NCI-H1105 treated with DMSO at 0.1 percent for 48 hours (cell line): ENCODE measurements at places on chromosomes 11 and 22.
A peak's percentile ranks its signal among the peaks of the same experiment; 100 is the strongest.

DNA sequence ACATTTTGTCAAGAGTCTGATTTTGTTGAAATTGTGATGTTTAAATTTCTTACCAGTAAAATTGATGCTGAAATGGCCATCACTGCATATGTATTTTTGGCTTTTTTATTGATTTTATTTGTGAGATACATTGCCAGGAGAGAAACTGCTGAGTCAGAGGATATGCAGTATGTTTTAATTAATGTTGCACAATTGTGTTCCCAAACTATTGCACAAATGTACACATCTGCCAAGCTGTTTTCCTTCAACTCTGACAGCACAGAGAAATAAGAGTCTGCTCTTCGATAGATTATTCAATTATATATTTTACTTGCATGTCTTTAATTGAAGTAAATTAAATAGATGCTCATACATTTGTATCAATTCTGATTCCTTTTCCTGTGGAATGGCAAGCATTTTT is 640.2 kb upstream of the LUZP2 start:
- DNase-seq, result no peak

DNA sequence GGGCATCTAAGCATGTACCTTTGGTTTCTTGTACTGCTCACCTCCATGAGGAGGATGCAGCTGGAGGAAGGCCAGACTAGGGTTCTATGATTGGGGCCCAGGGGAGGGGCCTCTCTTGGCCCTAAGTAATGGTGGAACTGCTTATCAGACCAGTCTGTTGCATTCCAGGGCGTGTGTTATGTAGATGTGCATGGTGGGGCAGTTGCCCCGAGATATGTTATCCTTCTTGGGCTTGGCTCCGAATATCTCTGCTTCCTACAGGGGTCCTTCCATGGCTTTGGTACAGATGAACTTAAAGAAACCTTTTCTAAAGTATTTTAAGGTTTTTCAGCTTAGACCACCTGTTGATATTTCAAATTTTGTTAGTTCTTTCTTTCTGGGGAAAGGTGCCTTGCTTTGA is 126.0 kb downstream of the SWAP70 start:
- DNase-seq, result no peak

- DNase-seq, result no peak
These were observed 12.2 kb downstream of the DGCR2 start for GRCh38 chr22:19110064-19110458.

DNA sequence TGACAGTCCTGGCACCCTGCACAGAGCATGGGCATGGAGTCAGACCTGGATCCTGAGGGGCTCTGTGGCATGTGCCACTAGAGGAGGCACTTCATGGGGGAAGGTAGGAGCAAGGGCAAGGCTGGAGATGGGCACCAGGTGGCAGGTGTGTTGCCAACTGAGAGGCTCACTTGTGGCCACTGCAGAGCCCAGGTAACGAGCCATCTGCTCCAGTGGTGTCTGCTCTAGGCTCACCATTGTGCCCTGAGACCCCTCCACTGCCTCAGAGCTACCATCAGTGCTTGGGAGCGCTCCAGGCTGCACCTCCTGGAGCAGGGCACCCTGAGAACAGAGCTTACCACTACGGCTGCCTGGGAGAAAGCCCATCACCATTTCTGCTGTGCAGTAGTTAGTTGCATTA is 1.3 kb upstream of the ZDHHC8 start:
- DNase-seq, result peak; percentile 36

GRCh38 chr11:130486987-130487923 is 38.8 kb downstream of the ADAMTS15 start:
- DNase-seq, result no peak

GRCh38 chr22:17115945-17116565 is 5.1 kb downstream of the TMEM121B start:
- no peak for DNase-seq

DNA sequence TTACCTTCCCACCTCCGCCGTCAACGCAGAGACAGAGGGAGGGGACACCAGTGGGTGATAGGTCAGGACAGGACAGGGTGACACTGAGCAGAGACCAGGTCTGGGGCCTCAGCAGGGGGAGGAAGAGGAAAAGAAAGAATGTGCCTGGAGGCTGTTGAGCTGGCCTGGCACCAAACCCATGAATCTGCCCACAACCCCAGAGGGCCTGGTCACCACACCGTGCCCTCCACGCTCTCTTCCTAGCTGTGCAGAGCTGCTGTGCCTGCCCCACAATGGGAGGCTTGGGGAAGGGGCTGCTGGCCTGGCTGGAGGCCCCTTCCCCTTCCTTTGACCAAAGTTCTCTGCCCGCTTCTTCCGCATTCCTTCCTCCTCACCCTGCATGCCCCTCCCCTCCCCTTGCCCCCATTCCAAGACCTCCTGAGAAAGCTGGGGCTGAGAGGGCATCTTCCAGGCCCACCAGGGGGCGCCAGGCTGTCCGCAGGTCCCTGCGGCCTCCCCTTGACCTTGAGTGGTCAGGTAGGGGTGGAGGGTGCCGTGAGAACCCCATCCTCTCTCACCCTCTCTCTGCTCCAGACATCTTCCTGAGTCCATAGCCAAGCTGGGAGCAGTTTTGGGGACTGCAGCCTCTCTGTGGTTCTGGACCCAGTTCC is 11.0 kb upstream of the CACNA1I start:
- no peak for DNase-seq

DNA sequence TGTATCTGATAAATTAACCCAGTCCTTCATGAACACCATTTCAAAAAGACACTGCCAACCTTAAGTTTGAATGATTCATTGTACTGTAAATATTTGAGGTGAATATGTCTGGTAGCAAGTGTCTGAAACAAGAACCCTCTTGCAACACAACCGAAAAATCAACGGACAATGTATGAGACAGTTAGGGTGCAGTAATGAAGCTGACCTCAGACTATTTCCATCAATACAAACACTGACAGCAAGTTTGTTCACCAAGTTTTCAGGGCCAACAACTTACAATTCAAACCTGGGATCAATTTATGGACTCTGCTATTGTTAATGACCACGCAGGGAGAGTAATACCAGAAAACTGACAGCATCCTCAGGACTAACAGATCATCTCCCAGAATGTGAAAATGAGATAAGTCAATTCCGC is 126.3 kb downstream of the CADM1 start:
- no peak for DNase-seq

GRCh38 chr11:61694946-61695706 is 14.9 kb downstream of the DAGLA start:
- no peak for DNase-seq

DNA sequence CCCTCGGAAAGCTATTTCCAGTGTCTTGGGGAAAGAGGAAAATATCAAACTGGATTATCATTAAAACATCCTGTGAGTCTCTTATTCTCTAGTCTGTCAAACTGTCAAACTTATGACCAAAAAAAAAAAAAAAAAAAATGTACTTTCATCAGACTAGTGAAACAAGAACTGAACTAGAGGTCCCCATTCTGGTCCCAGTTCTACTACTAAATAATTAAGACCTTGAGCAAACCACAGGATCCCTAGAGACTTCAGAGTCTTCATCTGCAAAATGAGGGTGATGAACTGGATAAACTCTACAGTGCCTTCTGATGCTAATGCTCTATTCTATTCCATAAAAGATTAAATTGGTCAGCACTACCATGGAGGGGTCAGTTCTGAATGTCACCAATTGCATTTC is 105.8 kb downstream of the SERGEF start:
- no peak for DNase-seq

- no peak for DNase-seq
These were observed 12.7 kb downstream of the TMEM41B start for GRCh38 chr11:9301720-9302119.

- DNase-seq, result peak; percentile 21
These were observed 22.3 kb downstream of the HPS4 start for GRCh38 chr22:26461188-26461810.

DNA sequence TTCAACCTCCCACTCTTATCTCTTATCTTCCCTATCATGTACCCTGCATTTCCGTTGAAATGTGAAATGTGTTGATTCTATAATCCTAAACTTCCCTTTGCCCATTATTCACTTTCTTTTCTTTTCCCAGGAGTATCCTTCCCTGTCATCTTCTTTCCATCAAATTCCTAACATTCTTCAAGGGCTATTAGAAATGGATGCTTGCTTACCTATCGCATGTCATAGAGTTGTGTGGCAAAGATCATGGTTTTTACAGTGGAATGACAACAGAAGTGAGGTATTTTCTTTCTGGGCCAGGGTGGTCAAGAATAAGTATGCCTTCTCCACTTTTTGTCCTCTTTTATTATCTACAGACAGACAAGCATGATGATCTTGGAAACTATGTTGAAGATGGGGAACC is 124.4 kb upstream of the SLC5A12 start:
- DNase-seq, result no peak

DNA sequence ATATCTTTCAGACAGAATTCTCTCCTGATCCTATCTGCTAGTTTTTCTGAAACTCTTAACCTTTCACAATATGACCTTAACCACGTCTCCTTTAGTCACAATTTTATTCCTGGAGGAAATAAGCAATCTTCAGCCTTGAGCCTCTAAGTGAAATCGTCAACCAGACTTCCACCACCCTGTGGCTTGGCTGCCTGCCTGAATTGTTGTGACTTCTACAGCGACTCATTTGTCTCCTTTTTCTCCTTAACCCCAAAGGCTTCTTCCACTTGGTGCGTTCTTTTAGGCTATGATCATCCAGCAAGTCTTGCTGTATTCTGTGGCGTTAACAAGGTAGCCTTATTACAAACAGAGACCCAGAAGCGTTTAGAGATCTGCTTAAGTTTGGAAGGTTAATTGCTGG is 535.1 kb upstream of the ARHGAP42 start:
- no peak for DNase-seq

DNA sequence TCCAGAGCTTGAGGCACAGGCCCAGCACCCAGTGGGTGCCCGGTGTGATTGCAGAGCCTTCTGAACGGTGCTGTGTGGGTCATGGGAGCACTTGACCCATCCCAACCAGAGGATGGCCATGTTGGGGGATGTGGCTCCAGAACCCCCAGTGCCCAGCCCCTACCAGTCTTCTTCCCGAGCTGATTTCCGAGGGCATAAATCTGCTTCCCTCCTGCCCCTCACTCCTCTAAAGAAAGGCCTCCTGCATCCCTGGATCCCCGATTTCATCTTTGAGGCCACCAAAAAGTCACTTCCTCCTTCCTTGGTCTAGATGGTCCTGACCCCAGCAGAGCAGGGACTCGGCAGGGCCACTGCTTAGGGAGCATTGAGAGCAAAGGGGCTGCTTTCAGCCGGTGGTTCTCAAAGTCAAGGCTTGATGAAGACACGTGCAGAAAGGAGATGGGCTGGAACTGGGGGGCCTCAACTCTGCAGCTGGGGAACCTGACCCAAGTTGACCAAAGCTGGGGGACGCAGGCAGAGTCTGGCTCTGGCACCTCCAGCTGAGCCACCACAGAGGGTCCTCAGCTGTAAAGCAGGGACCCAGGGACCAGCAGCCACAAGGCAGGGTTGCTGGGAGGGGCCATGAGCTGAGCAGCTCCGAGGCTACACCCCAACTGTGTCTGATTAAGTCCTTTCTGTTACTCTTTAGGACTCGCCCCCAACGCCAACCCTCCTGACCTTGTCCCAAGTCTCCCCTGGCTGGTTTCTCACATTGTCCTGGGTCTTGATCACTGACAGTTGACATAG is 56.6 kb downstream of the LINC01488 start:
- DNase-seq, result no peak

- DNase-seq, result peak; percentile 84
These were observed 94.3 kb downstream of the SLC17A6 start for GRCh38 chr11:22432291-22433093.

- no peak for DNase-seq
These were observed 49.1 kb upstream of the CAPRIN1 start for GRCh38 chr11:34002420-34002819.

- no peak for DNase-seq
These were observed 1459.4 kb upstream of the TENM4 start for GRCh38 chr11:80900265-80900664.

DNA sequence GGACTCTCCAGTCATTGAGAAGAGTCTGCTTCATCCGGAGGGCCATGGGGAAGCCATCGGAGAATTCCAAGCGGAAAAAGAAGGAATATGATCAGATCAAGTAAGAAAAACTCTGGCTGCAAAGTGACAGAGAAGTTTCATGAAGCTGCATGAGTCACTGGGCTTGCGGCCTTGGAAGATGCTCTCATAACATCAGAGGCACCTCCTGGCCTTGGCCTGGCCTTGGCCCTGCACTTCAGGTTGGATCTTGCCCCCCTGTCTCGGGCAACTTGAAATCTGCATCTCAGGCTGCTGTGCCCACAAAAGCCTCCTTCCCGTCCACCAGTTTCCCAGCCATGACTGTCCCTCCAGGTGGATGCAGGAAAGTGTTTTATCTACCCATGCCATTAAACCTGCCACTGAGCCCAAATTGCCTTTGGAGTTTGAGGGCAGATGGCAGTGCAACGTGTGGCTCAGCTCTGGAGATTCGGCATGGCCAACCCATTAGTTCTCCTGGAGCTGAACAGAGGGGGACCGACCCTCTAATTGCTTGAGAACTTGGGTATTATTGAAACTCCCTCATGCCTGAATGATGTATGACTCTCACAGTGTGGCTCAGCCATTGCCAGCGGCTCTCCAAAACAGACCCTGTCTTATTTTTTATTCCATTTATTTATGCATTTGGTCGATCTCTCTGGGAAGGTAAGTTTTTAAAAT is 66.7 kb downstream of the SEZ6L start:
- DNase-seq, result no peak

DNA sequence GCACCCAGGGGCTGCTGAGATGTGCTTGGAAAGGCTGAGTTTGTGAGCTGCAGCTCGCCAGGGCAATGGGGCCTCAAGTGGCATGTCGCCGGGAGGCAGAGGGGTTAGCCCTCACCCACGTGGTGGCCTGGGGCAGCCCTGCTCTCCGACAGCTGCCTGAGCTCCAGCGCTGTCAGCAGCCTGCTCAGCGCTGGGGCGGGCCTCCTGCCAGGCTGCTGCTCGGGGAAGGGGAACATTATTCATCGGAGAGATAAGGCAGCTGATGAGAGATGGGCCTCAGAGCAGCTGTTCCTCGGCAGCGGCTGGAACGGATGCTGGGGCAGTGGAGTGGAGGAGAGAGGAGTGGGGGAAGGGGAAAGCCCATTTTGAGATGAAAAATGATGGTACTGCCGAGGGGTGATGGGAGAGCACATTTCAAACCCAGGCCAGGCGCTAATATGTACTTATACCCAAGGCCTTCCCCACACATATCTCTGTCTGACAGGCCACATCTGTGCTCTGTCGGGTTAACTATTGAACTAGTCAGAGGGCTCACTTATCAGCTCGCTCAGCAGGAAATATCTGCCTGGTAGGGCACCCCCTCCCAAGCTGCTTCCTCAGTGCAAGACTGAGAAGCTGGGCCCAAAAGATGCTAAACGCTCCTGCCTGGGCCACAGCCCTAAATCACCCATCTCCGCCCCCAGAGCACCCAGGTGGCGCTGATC is 79.5 kb downstream of the TIMP3 start:
- peak; percentile 38 for DNase-seq

DNA sequence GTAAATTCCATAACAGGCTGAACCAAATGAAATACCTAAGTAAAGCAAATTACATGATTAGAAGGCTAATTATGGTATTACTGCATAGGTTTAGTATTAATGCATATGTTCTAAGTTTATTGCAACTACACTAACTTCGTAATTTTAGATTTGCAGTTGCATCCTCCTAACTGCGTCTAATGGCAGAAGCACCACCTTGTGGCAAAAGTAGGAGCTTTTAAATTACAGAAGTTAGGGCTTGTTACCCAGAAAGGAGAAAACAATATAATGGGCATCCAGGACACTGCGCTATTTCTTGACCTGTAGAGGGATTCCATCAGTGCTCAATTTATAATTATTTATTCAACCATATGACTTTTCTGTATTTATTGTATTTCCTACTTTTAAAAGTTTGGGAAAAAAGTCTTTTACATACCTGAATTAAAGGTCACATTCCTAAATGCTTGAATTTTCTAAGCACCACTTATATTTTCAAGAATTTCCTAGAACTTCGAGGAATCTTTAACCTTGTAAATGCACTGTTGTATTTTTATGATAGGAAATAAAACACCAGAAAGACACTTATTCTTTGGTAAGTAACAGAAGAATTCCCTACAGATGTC is 16.3 kb upstream of the GPR83 start:
- peak; percentile 35 for DNase-seq
